ENCODE measurements at places on chromosomes 7 and 10.

- no peak for DNase-seq
Observed at GRCh38 chr10:101301111-101301731, 52.7 kb upstream of the BTRC start.

DNA sequence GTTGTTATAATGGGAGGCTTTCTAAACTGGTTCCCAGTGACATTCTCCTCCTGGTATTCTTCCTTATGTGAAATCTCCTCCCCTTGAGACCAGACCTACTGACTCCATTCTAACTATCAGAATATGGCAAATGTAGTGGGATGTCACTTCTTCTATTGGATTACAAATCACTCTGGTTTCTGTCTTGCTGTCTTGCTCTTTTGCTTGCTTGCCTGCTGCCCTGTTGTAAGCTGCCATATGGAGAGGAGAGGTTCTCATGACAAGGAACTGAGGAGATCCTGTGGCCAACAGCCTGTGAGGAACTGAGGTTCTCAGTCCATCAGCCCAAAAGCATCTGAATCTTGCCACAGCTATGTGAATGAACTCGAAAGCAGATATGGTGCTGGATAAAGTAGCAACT, 4.7 kb upstream of the NRCAM start:
- DNase-seq: no peak

DNA sequence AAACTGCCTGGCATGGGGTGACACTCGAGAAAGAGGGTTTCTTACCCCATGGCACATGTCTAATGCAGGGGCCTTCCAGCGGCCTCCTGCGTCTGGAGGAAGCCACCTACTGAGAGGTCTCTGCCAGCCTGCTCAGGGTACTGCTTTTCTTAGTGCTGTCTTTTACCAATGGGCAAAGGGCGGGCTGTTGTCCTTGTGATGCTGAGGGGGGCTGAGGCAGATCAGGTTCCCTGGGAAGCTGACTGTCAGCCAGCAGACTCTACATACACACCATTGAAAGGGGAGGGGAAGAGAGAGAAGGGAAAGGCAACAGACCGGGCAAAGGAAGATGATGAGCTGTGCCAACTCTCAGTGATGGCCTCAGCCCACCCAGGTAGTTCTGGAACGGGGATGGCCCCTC, 48.7 kb downstream of the COL13A1 start:
- no peak for DNase-seq

DNA sequence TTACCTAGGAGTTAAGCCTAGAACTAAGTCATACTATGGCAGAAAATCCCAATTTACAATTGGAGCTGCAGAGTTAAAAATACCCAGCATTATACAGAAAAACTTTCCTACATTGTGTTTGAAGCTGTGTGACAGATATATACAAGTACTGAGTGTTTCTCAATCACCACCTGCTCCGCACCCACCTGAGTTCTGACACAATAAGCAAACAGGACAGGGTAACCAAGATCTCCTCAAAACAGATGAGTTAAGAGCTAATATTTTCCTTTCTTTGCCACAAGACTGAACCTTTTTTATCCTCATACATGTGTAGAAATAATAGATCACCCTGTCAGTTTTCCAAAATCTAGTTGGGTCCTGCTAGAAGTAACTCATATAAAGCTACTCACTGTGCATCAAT, 186.3 kb downstream of the DOCK4 start:
- DNase-seq: no peak

DNA sequence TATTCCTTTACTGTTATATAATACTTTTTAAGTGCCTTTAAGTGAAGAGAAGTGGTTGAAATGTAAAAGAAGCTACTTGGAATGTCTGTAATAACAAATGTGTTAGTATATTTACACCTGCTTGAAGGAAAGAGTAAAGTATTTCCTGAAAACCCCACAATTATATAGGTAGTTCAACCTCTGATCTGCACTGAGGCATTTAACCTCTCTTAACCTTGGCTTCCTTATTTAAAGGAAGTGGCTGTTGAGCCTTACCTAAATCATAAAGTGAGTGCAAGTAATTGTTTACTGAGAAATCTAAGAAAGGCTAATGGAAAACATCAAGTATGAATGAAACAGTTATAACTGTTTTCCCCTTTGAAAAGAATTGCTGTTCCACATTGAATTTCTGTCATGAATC, 294.5 kb downstream of the ADK start:
- no peak for DNase-seq

- no peak for DNase-seq
Observed at GRCh38 chr10:119742947-119743648, 17.2 kb downstream of the INPP5F start.

- DNase-seq: no peak
Observed at GRCh38 chr10:27844223-27844622, 98.6 kb upstream of the MKX start.

- DNase-seq: no peak
Observed at GRCh38 chr10:92082583-92083280, 159.2 kb downstream of the BTAF1 start.

DNA sequence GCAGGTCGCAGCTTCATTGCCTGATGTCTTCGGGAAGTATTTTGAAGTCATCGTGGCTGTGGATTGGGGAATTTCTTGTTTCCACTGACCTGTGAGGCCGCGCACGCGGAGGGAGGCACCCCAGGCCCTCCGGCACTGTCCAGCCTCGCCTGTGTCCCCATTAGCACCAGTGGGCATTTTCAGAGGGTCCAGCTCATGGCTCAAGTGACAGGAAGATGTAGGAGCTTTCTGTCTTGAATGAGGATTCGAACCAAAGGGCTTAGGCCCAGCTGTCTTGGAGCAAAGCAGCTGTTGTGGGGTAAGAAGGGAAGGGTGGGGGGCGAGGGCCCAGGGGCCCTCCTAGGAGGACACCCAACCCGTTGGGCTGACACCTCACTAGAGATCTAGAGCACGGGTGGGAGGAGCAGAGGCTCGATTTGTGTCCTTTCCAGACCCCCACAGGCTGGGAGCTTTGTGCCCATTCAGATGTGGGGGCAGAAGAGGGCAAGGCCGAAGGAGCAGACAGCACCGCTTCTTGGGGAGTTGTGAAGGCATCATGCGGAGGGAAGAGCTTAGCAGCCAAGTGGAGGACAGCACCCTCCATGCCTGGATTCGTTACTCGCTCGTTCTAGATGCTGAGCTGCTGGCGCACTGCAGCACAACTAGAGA, 914 bp downstream of the ZNF37A start:
- DNase-seq: no peak

GRCh38 chr7:96671854-96672253, 37.8 kb downstream of the SEM1 start:
- DNase-seq: no peak

- DNase-seq: peak; percentile 62
Observed at GRCh38 chr10:102646610-102647442, 2.5 kb downstream of the TRIM8 start.

DNA sequence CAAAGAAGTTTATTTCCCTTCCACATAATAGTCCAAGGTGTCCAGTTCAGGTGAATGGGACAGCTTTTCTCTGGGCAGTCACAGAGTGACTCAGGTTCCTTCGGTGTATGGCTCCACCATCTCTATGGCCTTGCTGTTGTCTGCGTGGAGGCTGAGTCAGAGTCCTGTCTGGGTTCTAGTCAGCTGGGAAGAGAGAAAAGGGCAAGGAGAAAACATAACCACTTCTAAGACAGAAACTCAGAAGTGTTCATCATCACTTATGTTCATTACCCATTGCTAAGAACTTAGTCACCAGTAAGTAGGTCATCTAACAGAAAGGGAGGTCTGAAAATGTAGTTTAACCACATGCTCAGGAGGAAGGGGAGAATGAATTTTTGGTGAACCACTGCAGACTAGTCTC, 32.4 kb upstream of the CCDC7 start:
- DNase-seq: no peak

DNA sequence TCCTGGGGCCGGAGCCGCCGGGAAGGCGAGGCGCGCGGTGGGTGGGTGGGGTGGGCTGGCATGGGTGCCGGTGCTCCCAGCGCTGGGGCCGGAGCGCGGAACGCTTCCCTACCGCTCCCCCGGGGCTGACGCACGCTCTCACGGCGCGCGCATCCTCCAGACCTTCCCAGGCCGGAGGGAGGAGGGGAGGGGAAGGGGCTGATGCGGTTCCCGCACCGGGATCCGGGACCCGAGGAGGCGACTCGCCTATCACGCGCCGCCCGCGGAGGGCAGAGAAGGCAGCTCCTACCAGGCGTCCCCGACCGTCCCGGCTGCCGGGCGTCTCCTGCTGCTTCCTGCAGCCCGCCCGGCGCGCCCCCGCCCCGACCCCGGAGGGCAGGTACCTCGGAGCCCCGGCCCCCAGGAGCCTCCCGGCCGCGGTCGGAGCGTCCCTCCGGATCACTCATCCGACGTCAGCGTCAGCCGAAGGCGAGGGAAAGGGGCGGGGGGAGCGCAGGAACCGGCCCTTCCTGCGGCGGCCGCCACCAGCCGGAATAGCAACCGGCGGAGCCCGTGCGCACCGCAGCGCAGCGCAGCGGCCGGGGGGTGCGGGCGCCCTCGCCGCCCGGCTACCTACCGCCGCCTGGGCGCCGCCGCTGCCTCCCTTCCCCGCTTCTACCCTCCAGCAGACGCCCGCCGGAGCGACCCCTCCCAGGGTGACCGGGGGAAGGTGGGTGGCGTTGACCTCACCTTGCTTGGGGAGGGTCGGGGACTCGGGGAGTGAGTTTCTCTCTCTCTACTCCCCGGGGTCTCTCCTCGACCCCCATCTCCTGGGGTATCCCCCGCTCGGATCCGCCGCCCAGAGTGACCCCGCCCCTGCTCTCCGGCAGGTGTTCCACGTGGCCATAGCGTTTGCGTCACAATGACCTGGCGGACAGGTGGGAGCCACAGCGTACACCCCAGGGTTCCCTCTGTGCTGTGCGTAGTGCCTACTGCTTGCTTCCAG, at the start of gene ICA1:
TSS of gene ICA1 (minus strand) at position 457 of the 985 bp plus-strand sequence. CDS start 26,241 bp downstream, outside the sequence.
- peak; percentile 12 for DNase-seq

GRCh38 chr7:51732951-51733350, 416.3 kb upstream of the COBL start:
- no peak for DNase-seq

- DNase-seq: no peak
Observed at GRCh38 chr10:22022257-22023032, 18.9 kb upstream of the DNAJC1 start.

GRCh38 chr10:105868935-105869334, 1227.8 kb downstream of the SORCS3 start:
- DNase-seq: no peak

DNA sequence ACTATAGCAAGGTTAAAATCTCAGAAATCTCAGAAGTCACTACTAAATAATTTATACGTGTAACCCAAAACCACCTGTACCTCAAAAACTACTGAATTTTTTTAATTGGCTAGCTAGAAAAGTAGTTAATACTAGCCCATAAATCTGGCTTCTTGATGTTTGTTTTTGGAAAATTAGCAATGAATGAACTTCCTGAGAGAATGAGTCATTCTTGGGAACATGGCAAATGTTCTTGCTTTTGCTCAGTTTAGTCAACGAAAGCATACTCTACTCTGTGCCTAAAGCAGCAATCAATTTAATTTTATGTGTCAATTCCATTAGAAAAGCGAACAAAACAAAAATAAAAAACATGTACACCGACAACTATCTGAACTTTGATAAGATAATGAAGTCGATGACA, 69.2 kb downstream of the SEMA3E start:
- no peak for DNase-seq

DNA sequence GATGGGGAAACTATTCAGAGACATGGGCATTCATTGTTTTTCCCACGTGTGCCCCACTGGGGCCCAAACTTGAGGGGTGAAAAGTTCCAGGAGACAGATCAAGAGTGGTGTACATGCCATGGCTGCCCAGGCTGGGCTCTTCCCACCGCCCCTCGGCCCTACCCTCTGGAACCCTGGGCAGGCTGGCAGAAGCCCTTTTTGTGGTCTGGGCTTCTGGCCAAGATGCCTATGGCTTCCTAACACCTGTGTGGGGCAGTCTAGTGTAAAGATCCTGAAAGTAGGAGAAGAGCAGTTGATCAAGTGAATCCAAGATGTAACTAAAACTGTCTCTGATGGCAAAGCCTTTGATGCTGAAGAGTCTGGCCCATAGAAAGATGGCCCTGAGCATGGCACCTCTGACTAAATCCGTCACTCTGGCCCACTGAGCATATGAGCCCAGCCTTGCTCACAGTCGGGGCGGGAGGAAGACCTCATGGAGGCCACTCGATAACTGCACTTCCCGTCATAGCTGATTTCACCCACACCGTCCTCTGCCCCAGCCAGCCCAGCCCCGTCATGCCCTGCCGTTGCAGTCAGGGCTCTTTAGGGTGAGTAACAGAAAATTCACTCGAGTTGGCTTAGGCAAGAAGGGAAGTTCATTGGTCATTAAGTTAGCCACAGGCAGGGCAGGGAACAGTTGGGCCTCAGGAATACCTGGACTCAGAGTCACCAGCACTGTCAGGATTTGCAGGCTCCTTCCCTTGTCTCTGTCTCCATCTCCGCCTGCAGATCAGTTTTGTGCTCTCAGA, 37.9 kb upstream of the MTPAP start:
- DNase-seq: no peak

- no peak for DNase-seq
Observed at GRCh38 chr7:135463908-135464307, 46.0 kb downstream of the CNOT4 start.

DNA sequence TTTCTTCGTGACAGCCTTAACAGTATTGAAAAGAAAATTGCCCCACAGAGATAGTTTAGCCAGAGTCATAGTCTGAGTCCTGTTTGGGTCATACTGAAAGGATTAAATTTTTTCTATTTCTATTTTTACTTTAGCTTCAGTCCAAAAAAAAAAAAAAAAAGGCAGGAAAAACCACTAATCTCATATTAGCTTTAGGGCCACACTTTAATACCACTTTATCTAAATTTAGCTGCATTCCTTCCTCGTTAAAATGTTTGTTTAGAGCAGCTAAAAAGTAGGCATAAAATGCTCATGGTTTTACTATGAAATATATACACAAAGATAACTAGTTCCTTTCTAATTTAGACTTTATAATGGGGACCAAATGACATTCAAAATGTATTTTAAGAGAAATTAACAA, 216.5 kb upstream of the TMEM196 start:
- no peak for DNase-seq

DNA sequence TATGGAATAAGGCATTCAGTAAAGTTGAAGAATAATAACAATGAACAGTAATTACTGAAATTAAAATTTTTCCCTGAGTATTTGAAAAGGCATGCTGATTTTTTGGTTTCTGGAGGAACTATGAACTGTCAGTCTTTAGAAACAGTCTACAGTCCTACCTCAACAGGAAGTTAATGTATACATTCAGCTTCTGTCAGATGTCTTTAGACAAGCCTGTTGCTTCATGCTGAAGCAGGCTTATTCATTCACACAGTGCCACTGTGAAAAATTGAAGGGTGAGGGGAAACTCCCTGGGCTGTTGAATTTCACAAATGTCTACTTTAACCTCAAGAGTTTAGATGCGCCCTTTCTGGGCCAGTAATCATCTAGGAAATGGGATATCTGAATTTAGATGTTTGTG, 3.5 kb downstream of the NRF1 start:
- DNase-seq: no peak

GRCh38 chr10:1242975-1243374, 186.8 kb downstream of the WDR37 start:
- no peak for DNase-seq

DNA sequence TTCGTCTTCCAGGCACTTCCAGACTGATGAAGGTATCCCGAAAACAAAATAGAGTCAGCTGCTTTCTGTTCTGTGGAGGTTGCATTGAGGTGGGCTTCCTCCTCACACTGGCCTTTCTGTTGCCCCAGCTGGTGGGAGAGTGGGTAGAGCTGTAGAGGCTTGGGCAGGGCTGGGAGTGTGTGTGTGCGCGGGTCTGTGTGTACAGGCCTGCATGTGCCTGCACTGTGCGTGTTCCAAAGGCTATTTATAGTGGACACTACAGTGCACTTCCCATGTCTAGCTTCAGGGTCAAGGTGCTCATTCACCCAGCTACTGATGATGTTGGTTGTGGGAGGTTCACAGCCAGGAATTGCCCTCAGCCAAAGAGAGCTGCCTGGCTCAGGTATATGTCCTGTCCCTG, 260.1 kb upstream of the HABP2 start:
- no peak for DNase-seq

GRCh38 chr7:23383225-23383624, 84.1 kb downstream of the MALSU1 start:
- no peak for DNase-seq
